ENCODE measurements at places on chromosomes 2 and 18. TPM values are rescaled to one million over a fixed set of nuclear protein-coding genes. Genes with fewer than 3 reads are reported as not detected.
A peak's percentile ranks its signal among the peaks of the same experiment; 100 is the strongest.

The SPP2 gene
- not detected for total RNA-seq

The EXOC6B gene
- total RNA-seq = 126 TPM

The SPATS2L gene
- 124 TPM for total RNA-seq

The IFIH1 gene
- total RNA-seq = 11.8 TPM

The TGFA gene
- total RNA-seq = 0.96 TPM

The DES gene
- 7,210 TPM for total RNA-seq

The CYTIP gene
- total RNA-seq = 2.3 TPM

The GALNT3 gene
- total RNA-seq = 0.53 TPM

The HAAO gene
- 3.5 TPM for total RNA-seq

The SCN7A gene
- 23.0 TPM for total RNA-seq

The OSBPL6 gene
- total RNA-seq = 6.4 TPM

The FAM136A gene
- 23.1 TPM for total RNA-seq

The FAM237A gene
- not detected for total RNA-seq

GRCh38 chr2:37357530-37357929, 13.1 kb downstream of the QPCT start:
- no peak for DNase-seq

DNA sequence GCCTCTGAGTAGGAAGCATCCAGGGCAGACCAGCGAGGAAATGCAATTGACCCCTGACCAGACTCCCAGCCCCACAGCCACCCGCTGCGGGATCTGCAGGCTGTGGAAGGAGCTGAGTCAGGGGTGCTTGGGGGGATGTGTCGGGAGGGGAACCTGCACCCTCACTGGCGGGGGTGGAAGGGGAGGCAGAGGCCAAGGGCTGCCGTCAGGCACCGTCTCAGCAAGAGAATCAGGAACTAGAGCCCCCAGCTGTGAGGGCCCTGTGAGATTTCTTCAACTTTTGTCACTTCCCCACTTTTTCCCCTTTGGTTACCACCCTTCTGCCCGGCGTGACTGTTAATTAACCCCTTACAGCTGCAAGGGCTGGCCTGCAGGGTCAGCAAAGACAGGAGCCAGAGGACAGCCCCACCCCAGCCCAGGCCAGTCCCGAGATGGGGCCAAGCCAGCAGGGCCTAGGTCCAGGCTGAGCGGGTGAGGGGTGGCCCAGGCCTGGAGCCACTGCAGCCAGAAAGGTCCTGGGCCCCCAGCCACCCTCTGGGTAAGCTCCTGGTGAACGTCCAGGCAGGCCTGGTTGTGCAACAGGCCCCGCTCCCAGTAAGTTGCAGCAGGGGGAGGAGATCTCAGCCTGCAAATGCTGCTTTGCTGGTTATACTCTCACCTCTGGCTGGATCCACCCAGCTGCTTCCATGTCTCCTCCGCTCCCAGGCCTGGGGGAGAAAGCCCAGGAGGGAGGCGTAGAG, 147.0 kb upstream of the ID2 start:
- DNase-seq = peak; percentile 94

GRCh38 chr2:59754011-59754735, 799.3 kb downstream of the BCL11A start:
- DNase-seq = no peak

DNA sequence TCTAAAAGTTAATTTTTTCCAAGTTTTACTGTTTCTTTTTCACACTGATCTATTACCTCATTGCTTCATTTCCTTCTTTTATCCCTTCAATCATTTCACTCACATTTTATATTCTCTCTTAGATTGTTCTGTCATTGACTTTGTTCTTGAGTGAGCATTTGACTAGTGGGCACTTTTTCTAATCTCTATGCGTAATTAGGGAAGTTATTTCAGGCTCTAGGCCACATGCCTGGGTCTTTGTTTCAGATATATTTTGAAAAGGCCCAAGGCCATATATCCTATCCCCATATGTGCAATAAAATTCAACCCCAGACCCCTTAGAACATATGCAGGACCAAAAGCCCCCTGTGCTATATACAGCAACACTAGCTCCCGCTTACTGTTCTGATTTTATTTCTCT, 61.2 kb downstream of the MSH6 start:
- no peak for DNase-seq

DNA sequence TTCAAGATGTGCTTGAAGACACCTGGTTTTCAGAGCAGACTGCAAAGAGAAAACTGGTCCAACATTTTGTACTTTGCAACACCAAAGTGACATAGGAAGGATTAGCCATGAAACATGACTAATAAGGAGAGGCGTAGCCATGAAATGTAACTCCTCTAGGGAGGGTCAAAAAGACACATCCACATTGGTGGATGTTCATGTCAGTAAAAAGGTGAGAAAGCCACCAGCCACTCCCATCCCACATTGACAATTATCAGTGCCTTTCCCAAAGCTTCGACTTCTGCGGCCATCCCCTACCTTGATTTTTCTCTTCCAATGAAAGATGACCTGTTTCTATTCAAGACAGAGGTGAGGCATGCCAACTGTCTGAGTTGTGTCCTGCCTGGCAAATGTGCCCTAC, 223.2 kb downstream of the ALK start:
- no peak for DNase-seq

GRCh38 chr2:199979398-199979797, 24.0 kb downstream of the MAIP1 start:
- DNase-seq = no peak

DNA sequence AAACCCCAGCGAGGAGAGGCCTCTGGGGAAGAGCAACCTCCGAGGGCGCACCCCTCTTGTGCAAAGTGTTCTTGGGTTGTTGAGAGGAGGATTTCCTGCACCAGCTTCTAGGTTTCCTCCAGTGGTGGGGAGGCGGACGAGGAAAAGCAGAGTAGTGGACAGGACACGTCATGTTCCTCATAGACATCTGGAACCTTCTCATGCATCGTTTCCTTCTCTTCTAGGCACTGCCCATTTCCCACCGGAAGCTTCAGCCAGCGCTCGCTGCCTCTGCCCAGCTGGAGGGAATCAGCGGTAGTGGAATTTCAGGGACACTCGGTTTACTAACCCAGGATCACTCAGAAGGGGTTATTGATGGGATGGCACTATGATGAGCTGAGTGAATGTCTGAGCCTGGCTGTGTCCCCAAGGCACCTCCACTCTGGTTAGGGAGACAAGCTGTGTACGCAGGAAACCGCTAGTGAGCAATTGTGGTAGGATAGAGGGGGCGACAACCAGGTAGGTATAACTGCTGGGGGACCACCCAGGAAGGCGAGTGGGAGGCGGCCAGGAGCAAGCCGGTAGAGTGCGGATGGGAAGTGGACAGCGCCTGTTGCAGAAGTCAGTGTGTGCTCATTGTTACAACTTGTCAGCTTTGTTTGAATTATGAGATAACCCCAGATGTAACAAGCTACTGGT, 960 bp upstream of the APOB start:
- DNase-seq = peak; percentile 30

DNA sequence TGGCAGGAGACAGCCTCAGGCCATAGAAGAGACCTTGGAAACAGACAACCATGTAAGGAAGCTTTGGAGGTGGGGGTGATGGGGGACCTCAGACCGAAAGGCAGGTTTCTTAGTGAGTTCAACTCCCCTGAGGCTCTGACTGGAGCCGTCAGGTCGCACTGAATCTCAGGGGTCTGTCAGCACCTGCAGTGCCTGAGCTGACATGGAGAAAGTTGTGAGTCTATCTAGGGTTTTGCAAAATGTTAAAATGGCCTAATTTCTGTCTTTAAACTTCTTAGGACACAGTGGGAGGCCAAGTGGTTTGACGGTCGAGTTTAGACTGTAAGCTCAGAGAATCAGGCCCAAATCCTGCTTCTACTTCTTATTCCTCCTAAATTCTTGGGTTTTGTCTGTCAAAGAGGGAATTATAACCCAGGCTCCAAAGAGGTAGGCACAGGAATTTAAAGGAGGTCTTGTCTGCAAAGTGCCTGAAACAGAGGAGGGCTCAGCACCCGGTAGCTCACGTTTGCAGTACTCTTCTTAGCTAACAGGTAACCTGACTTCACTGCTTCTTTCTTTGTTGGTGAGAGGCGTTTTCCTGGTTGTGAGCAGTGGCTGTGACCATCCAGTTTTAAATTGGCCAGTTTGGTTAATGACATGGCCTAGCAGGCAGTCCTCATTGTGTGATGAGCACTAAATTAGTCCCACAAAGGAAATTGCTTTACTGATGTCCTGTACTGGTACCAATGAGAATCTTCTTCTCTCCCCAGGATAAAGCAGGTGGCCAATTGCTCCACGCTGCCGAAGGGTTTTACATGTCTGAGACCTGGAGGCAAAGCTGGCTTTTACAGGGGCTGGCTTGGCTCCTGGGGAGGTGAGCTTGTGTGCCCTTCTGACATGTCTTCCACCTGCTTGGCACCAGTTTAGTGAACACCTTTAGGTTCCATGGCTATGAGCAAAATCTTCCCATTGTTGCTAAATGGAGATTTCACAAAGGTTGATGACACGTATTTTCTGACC, 95.7 kb downstream of the MYCN start:
- DNase-seq = no peak

- DNase-seq = peak; percentile 66
These were observed 177.3 kb downstream of the HAUS1 start for GRCh38 chr18:46281185-46282176.

DNA sequence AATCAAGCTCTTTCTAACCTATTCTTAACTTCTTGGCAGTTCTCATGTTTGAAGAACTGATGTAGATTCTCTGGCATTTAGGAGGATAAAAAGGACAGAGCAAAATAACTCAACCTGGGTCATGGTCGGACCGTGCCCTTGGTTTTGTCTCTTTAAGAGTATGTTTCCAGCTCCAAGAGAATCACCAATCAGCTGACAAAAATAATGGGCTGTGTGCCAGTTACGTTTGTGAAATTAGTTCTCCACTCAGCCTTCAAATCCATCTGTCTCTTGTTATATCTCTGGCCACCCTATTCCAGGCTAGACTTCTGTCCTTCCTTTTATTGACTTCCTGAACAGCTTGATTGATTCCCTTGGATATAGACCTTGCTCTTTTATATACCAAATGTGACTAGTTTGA, 225.7 kb downstream of the EPHA4 start:
- no peak for DNase-seq

- no peak for DNase-seq
These were observed 407.8 kb downstream of the CDH2 start for GRCh38 chr18:27769152-27769551.

- DNase-seq = no peak
These were observed 160.8 kb downstream of the AGPS start for GRCh38 chr2:177553176-177553884.

DNA sequence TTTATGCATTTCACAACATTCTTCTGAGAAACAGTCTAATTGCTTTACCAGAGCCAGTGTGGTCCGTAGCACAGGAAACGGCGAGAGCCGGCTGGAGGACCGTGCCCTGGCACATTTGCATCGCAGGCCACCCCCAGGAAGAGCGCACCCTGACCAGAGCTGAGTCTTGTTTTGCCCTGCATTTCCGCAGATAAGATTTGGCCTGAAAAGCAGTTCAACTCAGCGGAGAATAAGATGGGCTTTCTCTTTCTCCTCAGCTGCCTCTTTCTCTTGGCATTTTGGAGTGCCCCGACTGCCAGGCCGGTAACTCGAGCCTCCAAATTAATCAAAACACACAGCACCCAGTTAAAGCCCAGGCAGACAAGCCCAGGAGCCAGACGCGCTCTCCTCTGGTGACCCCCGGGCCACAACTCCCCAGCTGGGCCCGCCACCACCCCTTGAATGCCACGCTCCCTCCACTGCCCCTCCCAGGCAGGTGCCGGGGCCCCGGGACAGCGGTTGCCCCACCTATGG, 464 bp downstream of the COL4A4 start:
- DNase-seq = peak; percentile 23

GRCh38 chr18:26304511-26304910, 78.3 kb downstream of the TAF4B start:
- no peak for DNase-seq

- DNase-seq = no peak
These were observed 180.3 kb upstream of the ETAA1 start for GRCh38 chr2:67216881-67217280.

DNA sequence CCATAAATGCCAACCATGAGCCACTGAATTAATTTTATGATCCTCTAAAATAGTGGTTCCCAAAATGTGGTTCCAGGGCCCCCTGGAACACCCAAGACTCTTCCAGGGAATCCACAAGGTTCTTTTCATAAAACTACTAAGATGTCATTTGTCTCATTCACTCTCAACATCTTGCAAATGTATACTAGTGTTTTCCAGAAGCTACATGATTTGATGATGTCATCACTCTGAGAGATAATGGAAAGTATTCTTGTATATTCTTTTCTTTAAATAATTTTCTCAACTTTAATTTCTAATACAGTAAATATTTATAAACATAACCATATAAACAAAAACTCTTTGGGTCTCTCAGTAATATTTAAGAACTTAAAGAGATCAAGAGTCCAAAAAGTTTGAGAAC, 57.0 kb downstream of the NRXN1 start:
- no peak for DNase-seq

DNA sequence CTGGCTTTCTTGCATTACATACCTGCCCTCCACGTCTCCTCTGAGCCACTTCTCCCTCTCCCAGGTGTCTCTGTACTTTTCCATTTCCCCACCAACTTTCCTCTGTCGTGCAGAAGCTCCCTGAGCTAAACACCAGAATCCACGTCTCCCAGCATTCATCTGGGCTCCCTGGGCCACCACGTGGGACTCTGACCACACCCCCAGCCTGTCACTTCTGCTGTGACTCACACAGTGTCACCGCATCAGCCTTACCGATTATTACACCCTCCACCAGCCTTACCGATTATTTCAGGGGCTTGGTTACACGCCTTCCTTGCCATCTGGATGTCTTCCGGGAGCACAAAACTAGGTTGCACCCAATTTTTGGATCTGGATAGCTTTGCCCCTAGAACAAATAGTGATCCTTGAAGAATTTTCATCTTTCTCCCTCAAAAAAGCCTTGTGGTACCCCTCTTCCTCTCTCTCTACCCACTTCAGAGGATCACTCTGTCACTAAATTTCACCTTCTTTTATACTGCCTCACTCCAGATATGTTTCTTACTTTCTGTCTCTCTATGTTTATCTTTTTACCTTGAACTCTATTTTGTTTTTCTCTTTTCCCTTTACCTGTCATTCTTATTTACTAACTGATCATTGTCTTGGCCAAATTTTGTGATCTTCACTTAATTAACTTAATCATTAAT, 136.9 kb upstream of the CAB39 start:
- no peak for DNase-seq

DNA sequence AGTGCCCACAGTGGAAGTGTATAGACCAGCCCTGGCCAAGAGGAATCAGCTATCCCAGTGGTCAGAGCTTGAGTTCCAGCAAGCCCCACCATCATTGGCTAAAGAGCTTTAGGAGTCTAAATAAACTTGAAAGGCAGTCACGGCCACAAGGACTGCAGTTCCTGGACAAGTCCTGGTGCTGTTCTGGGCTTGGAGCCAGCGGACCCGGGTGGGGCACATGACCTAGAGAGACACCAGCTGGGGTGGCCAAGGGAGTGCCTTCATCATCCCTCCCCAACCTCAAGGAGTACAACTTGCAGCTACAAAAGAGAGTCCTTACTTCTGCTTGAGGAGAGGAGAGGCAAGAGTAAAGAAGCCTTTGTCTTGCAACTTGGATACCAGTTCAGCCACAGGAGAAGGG, 439.8 kb upstream of the TMEFF2 start:
- DNase-seq = no peak

GRCh38 chr2:218400930-218401881, 1.5 kb downstream of the CTDSP1 start:
- peak; percentile 79 for DNase-seq

Data from right cardiac atrium (tissue), 5 donors.